ENCODE measurements at places on chromosomes 12 and 14.

GRCh38 chr12:101924618-101925017 is 47.2 kb downstream of the DRAM1 start:
- no peak for DNase-seq

DNA sequence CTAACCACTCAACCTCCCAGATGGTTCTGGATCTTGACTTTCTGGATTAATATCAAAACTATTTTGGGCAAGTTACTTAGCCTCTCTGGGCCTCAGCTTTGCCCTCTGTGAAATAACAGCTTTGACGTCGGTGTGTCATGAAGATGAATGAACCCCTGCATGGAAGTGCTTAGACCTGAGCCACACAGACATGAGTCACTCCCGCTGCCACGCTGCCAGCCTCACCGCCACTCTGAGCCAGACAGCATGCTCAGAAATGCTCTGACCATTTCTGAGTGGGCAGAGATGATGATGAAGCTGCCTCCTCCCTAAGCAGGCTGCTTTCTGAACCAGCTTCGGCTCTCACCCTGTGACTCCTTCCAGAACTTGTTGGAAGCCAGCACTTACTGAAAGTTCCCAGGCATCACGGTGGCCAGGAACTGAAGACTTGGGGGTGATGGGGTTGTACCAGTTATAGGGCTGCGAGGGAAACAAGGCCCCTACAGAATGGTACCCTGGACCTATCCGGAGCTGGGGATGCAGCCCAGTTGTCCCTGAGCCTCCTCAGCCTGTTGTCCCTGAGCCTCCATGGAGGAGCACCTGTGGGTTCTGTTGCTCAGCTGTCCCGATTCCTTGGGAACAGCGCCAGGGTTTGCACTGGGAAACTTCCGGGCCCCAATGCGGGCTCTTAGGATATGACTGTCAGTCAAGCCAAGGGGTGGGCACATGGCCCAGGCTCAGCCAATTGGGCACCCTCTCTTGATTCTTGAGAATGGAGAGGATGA is 2.0 kb upstream of the CCDC197 start:
- no peak for DNase-seq

DNA sequence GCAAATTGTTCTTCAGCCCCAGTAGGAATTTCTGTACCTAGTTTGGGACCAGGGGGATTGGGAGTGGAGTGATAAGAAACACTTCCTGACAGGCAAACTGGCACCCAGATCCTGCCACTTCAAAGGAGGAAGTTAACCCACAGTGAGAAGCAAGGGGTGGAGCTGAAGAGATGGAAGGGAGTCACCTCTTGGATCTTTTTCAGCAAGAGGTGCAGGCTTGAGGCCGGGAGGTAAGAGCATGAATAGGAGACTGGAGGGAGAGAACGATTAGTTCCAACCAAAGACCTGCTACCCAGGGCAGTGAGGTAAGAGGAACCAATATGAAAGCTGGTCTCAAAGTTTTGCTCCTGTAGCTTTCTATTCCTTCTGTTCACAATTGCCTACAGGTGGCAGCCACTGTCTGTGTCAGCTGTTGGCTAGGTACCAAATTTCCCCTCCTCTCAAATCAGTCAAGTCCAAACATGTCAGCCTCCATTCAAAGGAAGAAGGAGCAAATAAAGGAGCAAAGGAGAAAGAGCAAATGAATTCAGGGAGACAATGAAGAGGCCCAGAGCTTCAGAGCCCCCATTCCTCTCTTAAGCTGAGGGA is 14.9 kb upstream of the TAC3 start:
- DNase-seq, result peak; percentile 65

GRCh38 chr12:77610446-77610845 is 220.2 kb upstream of the NAV3 start:
- DNase-seq, result no peak

DNA sequence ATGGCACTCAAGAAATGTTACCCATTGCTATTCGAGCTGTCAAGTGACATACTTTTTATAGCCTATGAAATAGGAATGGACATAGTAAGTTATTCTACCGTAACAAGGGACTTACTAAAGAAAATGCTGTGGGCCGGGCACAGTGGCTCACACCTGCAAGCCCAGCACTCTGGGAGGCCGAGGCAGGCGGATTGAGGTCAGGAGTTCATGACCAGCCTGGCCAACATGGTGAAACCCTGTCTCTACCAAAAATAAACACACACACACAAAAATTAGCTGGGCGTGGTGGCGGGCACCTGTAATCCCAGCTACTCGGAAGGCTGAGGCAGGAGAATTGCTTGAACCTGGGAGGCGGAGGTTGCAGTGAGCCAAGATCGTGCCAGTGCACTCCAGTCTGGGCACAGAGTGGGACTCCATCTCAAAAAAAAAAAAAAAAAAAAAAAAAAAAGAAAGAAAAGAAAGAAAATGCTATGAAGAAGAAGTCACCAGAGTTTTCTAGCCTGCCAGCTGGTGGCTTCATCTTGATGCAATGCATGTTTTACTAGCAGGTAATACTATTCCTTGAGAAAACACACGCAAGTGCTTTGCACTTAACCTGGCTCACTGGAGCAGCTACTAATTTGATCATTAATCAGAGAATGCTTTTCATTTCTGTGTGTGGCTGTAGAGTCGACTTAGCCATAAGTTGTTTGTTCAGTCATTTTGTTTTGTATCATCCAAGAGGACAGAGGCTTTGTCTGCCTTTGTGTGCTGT is 166.7 kb upstream of the MYL2 start:
- no peak for DNase-seq
